ENCODE measurements at places on chromosomes 16 and 17.

DNA sequence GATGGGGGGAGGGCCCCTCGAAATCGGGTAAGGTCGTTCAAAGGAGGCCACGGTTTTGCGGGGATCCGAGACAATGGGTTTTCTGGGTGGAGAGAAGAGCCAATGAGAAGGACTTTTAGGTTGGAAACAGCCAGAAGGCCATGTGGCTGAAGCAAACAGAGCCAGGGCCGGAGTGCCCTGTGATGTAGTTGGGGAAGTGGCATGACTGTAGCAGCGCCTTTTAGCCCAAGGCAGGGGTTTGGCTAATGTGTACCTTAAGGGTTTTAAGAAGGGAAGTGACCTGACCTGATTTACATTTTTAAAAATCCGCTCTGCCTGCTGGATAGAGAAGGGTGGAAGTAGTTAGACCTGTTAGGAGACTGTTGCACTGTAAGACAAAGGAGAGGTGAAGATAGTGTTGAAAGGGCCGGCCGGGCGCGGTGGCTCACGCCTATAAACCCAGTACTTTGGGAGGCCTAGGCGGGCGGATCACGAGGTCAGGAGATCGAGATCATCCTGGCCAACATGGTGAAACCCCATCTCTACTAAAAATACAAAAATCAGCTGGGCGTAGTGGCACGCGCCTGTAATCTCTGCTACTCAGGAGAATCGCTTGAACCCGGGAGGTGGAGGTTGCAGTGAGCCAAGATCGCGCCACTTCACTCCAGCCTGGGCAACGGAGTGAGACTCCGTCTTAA is 1.0 kb downstream of the LYRM1 start:
- peak; percentile 65 for DNase-seq

DNA sequence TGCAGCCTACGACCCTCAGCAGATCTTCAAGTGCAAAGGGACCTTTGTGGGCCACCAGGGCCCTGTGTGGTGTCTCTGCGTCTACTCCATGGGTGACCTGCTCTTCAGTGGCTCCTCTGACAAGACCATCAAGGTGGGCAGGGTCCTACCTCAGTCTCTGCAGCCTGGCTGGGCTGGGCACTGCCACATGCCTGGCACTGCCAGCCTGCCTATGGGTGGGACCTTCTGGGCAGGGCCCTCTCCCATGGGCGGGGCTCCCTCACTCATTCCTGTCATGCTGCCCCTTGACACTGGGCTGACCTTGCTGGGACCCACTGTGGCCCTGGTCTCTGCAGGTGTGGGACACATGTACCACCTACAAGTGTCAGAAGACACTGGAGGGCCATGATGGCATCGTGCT is 18.3 kb downstream of the TRAF7 start:
- DNase-seq: no peak

DNA sequence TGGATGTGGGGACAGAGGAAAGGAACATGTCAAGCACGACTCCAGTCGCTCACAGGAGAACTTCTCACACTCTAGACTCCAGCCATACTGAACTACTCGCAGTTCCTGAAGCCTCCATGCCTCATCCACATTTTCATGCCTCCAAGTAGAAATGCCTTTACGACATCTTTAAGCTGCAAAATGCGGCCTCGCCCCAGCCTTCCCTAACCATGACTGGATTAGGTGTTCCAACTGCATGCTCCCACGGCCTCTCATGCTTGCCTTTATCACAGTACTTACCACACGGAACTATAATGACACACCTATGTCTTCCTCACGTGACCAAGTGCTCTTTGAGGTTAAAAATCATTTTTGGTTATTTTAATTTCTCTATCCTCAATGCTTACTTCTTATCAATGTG is 23.9 kb downstream of the SMG6 start:
- DNase-seq: no peak

DNA sequence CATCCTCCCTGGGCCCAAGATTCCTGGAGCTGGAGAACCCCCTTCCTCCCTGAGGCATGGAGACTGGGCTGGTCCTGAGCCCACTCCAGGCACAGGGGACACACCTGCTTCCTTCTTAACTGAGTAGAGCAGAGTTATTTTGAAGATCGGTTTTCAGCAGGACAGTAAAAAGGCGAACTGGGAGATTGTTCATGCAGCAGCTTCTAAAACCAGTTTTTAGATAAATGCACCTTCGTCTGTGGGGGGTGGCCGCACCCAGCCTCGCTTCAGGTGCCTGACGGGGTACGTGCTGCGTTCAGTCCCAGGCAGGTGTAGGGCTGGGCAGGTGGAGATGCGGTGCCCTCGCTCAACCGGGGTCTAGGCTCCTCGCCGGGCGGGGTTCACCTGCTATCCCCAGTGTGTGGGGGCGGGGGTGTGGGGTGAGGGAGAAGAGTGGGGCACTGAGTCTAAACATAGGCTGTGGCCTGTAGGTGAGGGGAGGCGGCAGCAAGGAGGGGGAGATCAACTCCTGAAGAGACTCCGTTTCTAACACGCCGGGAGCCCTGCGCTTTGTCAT is 69.5 kb downstream of the JPH3 start:
- no peak for DNase-seq

GRCh38 chr17:50375858-50376538 is 3.0 kb downstream of the EME1 start:
- DNase-seq: no peak

DNA sequence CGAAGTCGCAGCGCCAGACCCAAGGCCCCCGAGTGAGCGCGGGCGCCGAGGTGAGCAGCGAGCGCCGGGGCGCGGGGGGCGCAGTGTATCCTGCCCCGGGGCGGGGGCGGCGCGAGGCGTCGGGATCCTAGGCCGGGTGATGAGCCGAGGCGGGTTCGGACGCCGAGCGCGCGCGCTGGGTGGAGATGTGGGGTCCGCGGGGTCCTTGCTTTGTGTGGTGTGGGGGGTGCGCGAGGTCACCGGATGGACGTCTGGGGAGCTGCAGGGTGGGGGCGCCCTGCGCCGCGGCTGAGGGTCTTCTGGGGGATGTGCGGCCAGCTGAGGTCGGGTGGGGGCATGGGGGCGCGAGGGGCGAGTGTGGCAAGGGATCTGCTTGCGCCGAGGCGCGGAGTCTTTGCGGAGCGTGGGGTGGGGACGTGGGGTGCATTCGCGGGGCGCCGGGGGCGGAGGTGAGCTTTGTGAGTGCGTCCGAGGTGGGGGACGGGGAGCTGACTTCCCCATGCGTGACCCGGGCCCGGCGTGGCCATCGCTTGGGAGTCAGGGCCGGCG is 560 bp downstream of the RAI1 start:
- no peak for DNase-seq

GRCh38 chr17:16363749-16364536 is 10.7 kb upstream of the CENPV start:
- peak; percentile 70 for DNase-seq

DNA sequence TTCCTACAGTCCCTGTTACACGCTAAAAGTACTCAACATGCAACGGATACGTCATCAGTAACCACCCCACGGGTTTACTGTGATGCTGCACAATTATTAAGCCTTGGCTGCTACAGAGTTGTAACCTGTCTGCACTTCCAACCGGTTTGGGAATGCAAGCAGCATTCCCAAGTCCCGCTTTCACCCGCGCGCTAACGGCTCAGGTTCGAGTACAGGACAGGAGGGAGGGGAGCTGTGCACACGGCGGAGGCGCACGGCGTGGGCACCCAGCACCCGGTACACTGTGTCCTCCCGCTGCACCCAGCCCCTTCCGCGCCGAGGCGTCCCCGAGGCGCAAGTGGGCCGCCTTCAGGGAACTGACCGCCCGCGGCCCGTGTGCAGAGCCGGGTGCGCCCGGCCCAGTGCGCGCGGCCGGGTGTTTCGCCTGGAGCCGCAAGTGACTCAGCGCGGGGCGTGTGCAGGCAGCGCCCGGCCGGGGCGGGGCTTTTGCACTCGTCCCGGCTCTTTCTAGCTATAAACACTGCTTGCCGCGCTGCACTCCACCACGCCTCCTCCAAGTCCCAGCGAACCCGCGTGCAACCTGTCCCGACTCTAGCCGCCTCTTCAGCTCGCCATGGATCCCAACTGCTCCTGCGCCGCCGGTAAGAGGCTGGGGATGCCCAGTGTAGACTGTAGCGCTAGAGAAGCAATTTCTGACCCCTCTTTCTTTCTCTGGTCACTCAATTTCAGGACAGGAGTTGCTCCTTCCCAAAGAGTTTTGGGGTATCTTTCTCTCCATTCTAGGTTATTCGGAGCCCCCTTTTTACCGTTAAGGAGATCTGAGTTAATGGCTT is at the start of gene MT2A:
Gene MT2A (plus strand): TSS at position 542 of the 833 bp plus-strand sequence. CDS start 72 bp downstream, at position 614.
- DNase-seq: peak; percentile 97

DNA sequence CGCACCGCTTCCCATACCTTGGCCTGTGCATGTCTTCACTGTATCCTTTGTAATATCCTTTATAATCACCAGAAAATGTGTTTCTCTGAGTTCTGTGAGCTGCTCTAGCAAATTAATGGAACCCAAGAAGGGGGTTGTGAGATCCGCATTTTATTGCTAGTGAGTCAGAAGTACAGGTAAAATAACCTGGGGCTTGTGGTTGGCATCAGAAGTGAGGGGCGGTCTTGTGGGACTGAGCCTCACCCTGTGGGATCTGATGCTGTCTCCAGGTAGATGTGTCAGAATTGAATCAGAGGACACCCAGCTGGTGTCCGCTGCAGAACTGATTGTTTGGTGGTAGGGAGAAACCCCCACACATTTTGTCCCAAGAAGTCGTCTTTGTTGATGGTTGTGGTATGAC is 382.4 kb downstream of the SNX29 start:
- peak; percentile 28 for DNase-seq

DNA sequence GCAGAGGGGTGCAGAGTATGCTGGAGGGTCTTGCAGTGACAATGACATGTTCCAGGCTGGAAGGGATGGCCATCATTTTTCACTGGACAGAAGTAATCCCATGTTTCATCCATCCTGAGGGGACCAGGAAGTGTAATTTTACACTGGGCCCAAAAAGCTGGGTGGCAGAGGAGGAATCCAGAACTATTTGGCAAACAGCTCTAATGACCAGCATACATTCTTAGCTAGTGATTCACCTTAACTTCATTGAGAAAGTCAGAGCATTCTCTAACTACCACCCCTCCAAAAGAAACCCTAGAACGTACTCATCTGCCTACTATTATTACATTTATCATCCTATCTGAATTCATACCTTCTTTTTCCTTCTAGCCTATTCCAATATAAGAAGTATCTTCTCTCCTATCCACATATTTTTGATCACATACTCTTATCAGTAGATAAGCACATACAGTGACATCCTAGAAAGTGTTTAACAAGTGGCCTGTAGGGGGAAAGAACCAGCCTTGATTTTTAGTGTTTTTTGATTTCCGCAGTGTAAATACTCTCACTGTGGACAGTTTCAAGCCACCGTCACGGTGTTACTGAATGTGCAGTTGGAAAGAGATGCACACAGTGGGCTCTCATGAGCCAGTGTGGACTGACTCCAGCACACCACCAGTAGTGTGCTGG is 118.1 kb downstream of the FTO start:
- DNase-seq: peak; percentile 18

- no peak for DNase-seq
Measured at GRCh38 chr16:12489357-12489990, 314.2 kb downstream of the CPPED1 start.

DNA sequence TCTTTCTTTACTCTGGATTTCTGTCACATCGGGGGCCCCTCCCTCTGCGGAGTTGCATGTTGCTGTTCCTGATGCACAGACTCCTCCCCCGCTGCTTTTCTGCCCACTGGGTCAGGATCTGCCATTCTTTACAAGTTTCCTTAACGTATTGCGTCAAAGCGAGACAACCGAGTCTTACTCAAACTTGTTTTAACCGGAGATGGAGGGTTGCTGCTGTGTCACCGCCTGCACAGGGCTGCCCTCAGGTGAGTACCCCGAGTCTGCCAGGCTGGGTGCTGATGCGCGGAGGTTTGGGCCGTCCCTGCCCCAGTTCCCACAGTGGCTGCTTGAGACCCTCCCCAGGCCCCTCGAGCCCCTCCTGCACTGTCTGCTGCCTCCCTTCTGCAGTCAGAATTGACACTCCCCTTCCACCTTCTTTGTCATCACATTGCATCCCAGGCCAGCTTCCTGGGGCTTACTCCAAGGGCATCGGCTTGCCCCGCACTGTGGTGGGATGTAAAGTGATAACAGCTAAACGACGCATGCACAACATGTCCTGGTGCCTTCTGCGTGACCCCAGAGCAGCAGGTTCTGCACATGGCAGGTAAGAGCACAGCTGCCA is 19.3 kb downstream of the CARHSP1 start:
- no peak for DNase-seq

- no peak for DNase-seq
Measured at GRCh38 chr16:85523602-85524364, 89.3 kb upstream of the GSE1 start.

DNA sequence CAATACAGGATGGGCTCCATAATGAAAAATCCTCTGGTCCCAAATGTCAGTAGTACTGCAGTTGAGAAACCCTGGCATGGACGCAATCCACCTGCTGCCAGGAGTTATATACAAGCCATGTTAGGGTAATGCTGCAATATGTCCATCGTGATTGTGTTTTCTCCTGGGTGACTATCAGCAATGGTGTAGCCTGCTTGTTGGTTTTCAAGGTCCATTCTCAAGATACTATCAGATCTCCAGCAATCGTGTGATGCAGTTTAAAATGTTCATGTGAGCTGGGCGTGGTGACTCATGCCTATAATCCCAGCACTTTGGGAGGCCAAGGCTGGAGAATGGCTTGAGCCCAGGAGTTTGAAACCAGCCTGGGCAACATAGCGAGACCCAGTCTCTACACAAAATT is 24.0 kb downstream of the ABCC1 start:
- DNase-seq: no peak

DNA sequence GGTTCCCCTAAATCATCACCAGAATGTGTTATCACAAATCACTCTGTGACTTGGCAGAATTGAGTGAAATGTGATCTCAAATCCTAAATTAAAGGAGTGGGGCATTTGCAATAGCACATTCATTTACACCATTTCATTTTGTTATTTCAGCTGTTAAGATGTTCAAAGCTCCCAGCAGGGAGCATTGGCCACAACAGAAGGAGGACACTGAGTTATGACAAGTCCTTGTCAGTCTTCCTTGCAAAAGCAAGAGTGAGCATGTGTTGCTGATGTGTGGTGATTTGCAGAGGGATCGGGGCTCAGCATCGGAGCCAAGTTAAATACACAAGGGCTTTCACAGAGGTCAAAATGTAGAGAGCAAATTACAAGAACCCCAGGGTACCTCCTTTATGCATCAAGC is 372.2 kb upstream of the CDH5 start:
- no peak for DNase-seq

GRCh38 chr16:85402910-85403692 is 210.0 kb upstream of the GSE1 start:
- no peak for DNase-seq

- peak; percentile 20 for DNase-seq
Measured at GRCh38 chr17:14737984-14738651, 437.2 kb downstream of the HS3ST3B1 start.

DNA sequence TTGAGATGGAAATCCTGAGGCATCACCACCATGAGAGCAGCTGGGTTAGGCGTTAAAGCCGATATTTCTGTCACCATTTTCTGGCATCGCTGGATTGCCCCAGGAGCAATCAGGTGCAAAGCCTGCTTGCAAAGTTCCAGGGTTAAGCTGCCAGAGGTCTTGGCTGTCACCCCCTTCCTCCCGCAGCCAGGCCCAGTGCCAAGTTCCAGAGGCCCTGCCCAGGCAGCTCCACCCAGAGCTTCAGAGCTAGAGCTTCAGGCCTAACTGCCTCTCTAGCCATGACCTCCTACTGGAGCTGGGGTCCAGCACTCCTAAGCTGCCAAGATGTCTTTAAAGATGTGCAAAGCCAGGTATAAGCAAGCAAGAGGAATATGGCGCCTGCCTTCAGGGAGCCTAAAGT is 8.8 kb upstream of the TMEM238L start:
- no peak for DNase-seq

- no peak for DNase-seq
Measured at GRCh38 chr16:56143666-56144065, 47.6 kb upstream of the GNAO1 start.
